Activated T-cell treated with anti-CD3 and anti-CD28 coated beads for 48 hours (primary cell): ENCODE measurements at places on chromosomes 2 and 18.
A peak's percentile ranks its signal among the peaks of the same experiment; 100 is the strongest.

GRCh38 chr2:197876524-197876923 is 72.1 kb downstream of the PLCL1 start:
- no peak for DNase-seq

DNA sequence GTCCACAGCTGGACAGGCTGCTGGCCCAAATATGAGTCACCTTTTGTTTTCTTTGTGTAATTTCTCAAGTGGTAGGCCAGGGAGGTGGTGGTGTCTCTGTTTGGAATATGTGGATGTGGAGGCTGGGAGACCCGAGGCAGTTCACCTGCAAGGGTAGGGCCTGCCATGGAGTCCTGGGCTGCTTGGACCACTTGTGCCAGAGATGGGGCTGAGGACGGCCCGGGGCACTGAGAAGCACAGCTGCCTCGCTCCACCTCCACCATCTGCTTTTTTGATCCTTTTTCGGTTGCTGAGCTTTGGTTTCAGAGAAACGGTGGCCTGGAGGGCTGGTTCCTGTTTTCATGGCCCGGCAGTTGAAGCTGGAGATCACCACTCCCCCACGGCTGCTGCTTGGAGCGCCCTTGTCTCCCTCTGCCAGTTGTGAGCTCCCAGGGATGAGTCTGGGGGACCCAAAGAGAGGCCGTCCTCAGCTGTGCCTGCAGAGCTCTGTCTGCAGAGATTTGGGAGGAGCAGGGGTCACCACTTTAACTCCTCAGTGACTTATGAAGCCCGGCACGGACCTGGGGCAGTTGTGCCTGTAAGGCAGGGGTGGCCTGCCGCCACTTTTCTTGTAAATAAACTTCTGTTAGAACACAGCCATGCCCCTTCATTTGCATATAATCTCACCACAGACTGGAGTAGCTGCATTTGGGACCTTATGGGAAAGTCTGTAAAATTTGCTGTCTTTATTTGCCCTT is 67.6 kb upstream of the MCFD2 start:
- DNase-seq, result no peak

GRCh38 chr2:128445523-128445900 is 126.8 kb upstream of the HS6ST1 start:
- DNase-seq, result no peak

DNA sequence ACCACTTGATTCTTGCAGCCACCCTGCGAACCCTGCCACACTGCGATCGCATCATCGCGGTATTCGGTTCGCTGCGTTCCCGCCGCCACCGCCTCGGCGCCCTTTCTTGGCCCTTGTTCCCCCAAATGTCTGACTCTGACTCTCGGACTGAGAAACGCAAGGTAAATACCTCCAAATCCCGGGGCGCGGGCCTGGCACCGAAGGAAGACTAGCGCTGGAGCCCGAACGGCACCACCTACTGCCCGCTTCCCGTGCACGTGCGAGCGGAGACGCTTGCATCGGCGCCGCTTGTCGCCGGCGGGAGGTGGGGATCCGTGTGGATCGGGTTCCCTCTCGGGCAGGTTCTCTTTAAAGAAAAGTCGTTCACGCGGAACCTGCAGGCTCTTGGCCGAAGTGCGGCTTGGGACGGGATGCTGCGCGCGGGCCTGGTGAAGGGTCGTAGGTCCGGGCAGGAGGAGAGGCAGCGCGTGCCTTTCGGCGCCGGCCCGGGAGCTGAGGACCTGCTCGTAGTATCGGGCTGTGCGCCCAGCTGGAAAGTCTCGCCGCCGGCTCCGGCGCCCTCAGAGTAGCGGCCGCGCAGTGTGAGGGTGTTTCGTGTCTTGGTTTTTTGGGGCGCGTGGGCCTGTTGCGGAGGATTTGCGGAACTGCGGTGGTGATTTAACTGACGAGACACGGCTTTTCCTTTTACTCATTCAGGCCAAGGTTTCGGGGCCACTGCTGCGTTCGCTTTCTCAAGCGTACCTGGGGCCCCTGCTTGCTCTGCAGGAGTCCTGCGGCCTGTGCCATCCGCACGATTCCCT is 514 bp downstream of the BCL2L11 start:
- peak; percentile 48 for DNase-seq

- no peak for DNase-seq
Observed at GRCh38 chr2:64863097-64863820, 125.9 kb upstream of the SLC1A4 start.

DNA sequence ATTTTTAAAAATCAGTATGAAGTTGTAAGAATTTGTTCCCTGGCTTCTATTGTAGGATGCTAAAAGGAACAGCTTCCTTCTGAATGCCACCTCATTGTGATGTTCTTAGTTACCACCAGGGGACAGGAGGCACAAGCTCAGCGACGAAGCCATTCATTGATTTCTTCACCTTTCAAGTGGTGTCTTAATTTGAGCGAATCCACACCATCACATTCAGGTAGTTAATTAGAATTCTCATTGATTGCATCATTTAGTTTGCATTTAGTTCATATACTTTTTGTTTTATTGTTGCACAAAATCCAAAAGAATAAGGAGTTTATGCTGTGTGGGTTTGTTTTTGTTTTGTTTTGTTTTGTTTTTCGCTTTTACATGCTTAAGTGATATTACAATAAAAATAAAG is 23.1 kb downstream of the CYP27C1 start:
- no peak for DNase-seq

DNA sequence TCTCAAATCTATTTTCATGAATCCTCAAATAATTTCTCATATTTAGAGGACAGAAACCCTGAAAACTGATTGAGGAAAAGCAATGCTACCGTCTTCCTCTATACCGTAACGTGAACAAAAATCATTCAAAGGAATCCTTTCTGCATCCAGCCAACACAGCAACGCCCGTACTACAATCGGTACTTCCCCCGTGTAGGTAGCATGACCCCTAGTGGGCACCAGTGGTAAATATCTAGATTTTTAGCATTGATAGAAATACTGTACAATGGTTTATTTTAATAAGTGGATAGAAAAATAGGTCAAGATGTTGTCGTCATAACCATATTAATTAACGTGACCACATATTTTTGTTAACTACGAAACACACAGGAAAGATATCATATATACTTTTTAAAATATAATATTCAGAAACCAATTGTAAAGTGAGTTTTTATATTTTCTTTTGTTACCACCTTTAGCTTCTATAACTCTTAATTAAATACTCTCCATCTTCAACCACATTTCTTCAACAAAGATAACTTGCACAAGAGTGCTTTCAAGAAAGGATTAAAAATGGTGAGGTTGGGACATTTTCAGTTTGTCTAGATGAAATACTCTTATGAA is 194.1 kb downstream of the SS18 start:
- no peak for DNase-seq

DNA sequence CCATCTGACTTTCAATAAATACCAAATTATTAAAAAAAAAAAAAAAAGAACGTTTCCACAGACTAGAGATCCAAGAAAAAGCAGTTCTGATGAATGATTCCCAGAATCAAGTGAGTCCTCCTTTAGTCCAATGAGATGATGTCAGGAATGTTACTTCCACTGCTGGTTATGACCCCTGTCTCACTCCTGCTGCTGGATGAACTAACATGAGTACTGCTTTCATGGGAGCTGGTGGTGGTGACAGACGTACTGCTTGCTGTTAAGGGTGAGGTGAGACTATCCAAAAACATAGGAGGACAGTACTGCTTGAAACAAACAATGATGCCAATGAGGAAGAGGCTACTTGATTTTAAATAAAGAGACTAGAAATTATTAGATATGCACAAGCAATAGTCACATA is 55.5 kb upstream of the ST8SIA5 start:
- DNase-seq, result no peak

DNA sequence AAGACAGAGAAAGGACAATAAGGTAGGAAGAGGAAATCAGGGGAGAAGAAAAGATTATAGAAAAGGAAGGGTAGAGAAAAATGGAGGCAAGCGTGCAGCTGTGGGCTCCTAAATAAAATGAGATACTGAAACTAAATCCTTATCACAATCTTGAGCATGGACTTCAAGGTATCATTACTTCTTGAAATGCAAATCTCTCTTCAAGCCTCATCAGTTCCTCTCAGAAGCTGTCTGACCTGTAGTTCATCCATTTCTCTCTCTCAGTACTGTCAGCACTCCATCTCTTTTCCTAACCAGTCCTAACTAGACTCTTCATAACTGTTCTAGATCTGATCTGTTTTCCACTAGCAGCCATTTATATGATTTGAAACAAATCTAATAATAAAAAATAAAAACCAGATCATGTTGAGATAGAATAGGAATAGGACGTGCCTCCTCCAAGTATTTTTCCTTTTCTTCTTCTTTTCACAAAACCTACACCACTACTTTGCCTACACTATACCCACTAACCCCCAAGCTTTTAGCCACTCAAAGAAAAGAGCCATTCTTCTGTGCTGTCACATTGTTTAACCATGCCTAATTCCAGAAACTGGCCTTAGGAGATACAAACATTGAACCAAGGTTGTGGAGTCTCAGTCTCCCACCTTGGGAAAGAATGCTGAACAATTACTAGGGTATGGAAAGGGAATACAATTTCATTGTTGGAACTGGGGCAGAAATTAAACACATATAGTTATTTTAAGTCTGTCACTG is 21.1 kb downstream of the BABAM2 start:
- DNase-seq, result no peak
